GM13977 (cell line): ENCODE measurements at places on chromosomes 3 and 15.

- DNase-seq: no peak
Measured at GRCh38 chr15:77335298-77335697, 84.6 kb downstream of the PEAK1 start.

DNA sequence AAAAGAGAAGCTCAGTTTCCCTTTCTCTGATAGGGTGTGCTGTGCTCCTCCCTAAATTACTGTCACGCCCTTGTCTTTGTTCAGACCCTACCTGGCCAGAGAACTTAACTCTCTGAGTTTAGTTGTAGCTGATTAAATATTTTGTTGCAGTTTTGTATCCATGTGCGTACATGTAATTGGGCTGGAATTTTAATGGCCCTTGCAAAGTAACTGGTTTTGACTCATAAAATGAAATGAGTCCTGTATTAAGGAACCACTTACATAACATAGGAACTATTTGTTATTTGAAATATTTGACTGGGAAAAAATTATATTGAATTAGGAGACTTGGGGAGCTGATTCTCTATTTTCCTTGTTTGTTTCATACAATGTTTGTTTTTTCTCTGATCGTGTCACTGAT, 80.2 kb downstream of the LRRK1 start:
- no peak for DNase-seq

DNA sequence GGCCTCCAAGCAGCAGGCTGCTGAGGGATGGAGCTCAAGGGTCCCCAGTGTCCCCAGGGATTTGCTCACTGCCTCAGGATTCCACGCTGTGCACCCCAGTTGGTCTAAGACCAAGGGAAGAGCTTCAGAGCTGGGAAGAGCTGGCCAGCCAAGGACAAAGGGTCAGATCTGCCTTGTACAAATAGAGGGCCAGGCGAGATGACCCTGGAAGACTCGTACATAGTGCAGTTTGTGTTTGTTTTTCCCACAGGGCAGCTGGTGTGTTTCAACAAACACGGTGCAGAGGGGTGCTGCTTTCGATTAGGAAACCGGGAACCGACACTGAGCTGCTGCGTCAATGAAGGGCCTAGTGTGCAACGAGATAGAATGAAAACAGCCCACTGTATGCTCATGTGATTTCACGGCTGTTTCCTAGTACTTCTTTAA, 56.1 kb upstream of the TRPM1 start:
- DNase-seq: no peak

GRCh38 chr3:100753846-100754245, 44.6 kb downstream of the TFG start:
- DNase-seq: no peak

- DNase-seq: peak; percentile 53
Measured at GRCh38 chr15:73851689-73852088, 21.7 kb upstream of the TBC1D21 start.

GRCh38 chr3:3699816-3700633, 99.2 kb upstream of the LRRN1 start:
- no peak for DNase-seq

- DNase-seq: no peak
Measured at GRCh38 chr15:96477227-96477626, 146.7 kb downstream of the NR2F2 start.

DNA sequence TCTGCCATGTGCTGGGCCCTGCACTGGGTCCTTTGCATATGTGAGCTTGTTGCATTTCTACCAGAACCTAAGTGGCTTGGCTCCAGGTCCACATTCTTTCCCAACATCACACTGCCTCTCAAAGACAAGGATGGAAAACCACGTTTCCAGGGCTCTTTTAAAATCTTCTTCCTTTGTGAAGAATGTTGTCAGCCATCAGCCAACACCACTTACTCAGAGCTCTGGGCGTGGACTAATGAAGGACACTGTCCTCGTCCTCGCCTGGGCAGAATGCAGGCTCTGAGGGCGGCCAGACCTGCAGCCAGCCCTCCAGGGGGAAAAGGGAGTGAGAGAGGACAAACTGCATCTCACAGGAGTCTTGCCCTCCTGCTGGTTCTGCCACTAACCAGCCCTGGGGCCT, 49.7 kb downstream of the MAGEF1 start:
- no peak for DNase-seq

- no peak for DNase-seq
Measured at GRCh38 chr3:66452303-66453011, 48.4 kb downstream of the LRIG1 start.
